ENCODE measurements at places on chromosomes 2 and 18.

GRCh38 chr18:10518595-10519255 lies 7.1 kb upstream of the NAPG start:
- no peak for DNase-seq

DNA sequence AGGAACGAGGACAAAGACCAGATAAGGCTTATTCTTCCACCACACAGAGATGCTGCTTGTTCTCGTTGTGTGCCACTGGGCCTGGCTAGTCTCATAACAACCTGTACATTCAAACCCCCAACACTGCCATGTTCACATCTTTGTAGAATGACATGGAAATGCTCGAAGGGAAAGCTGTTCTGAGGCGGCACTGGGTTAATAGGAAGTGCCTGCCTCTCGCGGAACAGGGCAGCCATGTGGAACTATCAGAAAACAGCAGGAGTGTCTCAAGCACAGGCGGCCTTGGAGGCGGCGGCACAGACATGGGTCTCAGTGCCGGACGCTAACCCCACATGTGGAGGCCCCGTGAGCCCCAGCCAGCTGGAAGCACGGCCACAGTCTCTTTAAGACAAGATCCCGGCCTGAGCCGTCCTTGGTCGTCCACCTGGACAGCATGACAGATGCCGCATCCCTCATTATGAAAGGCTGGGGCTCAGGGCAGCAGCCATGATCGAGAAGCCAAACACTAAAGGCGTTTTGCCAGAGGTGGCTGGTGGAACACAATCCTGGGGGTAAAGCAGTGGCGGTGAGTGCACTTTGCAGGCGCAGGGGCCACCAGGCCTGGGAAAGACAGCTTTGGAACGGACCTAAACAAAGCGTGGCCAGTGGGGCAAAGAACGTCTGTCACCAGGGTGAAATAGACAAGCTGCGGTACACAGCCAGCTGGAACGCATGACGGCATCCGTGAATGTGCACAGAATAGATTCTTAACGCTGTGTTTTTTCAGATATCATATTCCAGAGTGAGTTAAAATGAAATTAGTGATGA lies 161.0 kb downstream of the HDAC4 start:
- DNase-seq: peak; percentile 10

- DNase-seq: no peak
Measured at GRCh38 chr2:178452334-178452733, 1.2 kb downstream of the PJVK start.

DNA sequence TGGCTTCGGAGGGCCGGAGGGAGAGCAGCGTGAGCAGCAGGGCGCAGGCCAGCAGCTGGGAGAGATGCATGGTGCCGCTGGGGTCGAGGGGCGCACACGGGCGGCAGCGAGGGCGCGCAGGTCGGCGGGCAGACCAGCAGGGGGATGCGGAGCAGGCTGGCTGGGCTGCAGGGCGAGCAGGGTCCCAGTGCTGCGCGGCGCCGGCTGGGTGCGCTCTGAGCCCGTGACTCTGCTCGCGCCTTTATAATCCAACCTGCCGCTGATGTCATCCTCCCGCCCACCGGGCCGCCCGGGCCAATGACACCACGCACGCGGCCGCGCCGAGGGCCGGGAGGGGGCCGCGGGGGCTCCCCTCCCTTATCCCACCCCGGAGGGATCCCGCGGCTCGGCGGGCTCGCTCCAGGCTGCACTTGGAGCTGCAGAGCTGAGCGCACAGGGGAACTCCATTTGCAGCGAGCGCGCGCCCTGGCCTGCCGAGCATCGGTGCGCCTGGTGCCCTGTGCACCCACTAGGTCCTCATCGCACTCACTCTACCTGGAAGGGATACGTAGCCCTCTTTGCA lies at the start of gene NPPC:
Gene NPPC, minus strand, starts transcription at position 217 of the 562 bp plus-strand sequence. Its CDS starts 147 bp downstream, at position 70.
- peak; percentile 37 for DNase-seq

DNA sequence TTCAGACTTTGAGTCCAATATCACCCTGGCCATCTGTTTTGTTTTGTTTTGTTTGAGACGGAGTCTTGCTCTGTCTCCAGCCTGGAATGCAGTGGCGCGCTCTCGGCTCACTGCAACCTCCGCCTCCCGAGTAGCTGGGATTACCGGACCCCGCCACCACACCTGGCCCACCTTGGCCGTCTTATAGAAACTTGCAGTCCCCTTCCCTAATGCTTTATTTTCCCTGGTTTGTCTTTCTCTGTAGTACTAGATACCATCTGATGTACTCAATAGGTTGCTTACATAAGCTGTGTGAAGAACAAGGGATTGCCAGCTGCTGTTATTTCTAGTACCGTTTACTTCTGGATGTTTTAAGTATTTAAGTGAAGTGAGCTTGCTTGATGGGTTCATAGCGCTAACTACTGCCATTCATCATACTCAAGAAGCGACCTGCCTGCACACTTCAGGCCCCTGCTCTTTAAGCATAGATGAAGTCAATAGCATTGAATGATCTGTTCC lies 1.2 kb downstream of the RPL31 start:
- DNase-seq: no peak

DNA sequence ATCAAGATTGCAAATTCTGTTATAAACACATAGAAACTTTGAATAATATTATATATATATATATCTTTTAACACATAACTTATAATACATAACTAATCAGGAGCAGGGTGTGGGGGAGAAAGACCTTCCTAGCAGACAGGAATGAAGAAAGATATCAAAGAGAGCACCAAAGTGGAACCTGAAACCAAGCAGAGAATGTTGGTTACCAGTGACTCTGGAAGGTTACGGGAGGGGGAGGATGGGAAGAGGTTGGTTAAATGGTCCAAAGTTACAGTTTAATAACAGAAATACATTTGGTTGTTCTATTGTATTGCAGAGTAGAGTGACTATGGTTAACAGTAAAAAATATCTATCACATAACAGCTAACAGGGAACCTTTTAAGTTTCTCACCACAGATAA lies 366.7 kb downstream of the LRRTM4 start:
- no peak for DNase-seq

GRCh38 chr2:37623406-37623805 lies 48.0 kb downstream of the CDC42EP3 start:
- DNase-seq: no peak
